RPMI7951 (cell line): ENCODE measurements at places on chromosomes 3 and 15. TPM values are rescaled to one million over a fixed set of nuclear protein-coding genes. Genes with fewer than 3 reads are reported as not detected.

- DNase-seq: peak; percentile 73
Observed at GRCh38 chr3:50347187-50347813, 1.8 kb upstream of the ZMYND10 start.

- peak; percentile 44 for DNase-seq
Observed at GRCh38 chr3:16390581-16390980, 122.9 kb downstream of the RFTN1 start.

- no peak for DNase-seq
Observed at GRCh38 chr3:195103623-195104022, 167.3 kb downstream of the XXYLT1 start.

- DNase-seq: no peak
Observed at GRCh38 chr15:101338502-101339057, 43.5 kb upstream of the SNRPA1 start.

GRCh38 chr3:168336276-168336675 lies 240.6 kb upstream of the GOLIM4 start:
- DNase-seq: no peak

GRCh38 chr3:25367025-25367424 lies 61.0 kb upstream of the RARB start:
- DNase-seq: no peak

DNA sequence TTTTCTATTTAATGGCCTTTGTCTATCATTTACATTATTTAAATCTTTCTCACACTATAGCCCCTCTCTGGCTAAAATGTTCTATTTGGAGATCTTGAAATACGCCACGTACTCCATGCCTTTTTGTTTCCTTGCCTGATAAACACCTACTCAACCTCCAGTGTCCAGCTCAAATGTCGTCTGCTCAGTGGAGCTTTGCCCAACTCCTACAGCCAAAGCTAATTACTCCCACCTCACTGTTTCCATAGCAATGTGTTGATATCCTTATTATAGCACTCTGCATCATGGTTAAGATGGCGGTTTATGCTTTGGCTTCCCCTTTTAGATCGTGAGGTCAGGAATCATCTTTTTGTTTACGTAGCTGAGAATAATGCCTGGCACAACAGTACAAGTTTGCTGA lies 55.9 kb downstream of the NGLY1 start:
- DNase-seq: no peak

DNA sequence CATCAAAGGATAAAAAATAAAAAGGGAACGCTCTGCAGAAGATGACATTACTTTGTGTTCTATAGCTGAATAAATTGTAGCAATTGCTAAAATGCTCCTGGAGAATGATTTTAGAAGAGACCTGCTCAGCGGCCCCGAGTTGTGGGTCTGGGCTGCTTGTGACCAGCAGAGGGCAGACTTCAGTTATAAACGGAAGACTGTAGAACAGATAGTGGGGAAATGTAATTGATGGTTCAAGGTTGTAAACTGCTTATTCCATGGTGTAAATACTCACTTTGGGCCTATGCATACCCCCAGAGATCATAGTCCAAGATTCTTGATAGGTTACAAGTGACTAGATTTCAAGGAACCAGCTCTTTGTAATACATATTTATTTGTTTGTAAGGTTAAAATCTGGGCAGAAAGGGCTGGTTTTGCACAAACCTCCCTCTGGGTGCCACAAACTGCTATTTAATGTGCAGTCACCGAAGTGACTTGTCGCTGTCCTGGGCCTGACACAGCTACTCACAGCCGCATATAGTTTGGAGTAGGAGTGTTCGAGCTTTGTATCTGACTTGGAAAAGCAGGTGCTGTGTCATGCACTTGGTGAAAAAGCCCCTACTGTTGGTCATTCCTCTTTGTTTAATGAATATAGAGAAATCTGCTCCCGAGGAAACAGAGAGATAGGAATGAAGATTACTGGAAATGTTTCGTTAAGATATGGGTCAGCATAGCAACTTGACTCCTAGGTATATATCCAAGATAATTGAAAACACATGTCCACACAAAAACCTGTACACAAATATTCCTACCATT lies 34.7 kb upstream of the NDUFB4 start:
- DNase-seq: peak; percentile 67

- DNase-seq: no peak
Observed at GRCh38 chr3:39315420-39315819, 14.1 kb upstream of the CCR8 start.

GRCh38 chr3:100040451-100041225 lies 73.7 kb downstream of the FILIP1L start:
- DNase-seq: peak; percentile 40

DNA sequence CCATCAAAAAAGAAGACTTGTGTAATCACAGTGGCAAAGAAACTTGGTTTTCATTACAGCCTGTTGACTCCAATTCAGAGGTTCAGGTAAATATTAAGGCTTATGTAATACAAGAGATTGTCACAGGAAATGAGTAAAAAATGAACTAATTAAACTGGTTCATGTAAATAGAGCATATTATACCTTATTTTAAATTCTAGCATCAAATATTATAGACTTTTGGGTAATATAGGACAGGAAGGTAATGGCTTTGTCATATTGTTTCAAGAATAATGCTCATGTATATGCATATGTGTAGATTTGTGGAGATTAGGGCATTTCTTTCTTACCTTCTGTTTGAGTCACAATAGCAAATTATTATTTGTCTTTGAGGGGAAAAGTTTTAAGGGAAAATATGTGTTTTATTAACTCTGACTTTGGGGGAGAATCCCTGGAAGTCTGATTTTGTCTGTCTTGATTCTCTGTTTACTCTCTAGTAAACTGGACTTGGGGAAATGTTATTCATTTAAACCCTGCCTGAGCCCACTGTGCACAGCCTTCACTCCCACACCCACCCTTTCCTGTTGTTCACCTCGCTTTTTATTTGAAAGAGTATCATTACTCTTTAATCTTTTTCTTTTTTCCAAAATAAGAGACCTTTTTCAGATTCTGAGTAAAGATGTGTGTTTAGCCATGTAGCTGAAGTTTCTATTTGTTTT lies 43.0 kb downstream of the RASA2 start:
- DNase-seq: no peak

- DNase-seq: no peak
Observed at GRCh38 chr3:130341882-130342281, 3.6 kb upstream of the COL6A5 start.

DNA sequence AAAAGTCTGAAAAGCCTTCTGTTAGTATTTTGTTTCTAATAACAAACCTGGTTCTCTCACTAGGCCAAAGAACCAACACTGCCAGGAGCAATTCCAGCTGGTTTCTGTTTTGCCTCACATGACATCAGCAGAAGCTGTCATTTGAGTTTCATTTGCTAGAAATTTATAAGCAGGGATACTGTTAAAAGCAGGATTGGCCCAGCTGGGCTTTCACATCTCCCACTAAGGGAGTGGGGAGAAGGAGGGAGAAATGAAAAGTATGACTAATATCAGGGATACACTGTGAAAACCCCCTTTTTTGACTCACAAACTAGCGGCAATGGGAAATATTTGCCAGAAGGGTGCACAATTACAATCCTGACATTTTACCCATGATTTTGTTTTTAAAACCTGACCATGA lies 5.3 kb downstream of the CCDC80 start:
- DNase-seq: peak; percentile 84

DNA sequence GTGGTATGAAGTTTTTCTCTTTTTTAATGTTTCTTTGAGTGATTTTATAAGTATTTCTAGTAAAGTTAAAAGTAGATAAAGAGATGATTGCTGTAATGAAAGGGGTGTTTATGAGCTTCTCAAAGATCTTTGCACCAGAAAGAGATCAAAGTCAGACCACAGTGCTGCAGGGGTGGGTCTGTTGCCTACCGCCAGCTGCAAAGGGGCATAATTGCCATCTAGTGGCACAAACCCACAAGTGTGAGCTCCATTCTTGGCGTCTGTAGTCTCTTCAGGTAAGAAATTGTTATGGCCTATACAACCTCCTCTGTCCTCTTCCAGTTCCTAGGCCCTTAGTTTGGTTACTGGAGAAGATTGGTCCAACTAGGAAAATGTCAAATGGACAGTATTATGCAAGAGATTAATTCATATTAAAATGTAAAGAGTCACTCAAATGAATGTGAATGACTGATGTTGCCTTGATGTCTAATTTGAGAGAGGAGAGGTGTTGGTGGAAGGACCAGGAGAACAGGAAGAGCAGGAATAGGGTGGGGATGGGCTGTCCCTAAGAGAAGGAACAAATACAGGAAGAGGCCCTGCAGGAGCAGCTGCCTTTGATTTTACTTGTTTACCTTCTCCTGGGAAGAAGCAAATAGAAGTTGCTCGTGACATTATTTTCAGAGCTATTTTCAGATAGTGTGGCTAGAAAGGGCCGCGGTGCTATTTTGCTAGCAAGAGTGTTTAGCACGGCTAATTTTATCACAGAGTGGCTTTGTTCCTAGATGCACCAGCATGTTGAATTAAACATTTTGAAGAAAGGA lies 53.0 kb upstream of the GSK3B start:
- no peak for DNase-seq

DNA sequence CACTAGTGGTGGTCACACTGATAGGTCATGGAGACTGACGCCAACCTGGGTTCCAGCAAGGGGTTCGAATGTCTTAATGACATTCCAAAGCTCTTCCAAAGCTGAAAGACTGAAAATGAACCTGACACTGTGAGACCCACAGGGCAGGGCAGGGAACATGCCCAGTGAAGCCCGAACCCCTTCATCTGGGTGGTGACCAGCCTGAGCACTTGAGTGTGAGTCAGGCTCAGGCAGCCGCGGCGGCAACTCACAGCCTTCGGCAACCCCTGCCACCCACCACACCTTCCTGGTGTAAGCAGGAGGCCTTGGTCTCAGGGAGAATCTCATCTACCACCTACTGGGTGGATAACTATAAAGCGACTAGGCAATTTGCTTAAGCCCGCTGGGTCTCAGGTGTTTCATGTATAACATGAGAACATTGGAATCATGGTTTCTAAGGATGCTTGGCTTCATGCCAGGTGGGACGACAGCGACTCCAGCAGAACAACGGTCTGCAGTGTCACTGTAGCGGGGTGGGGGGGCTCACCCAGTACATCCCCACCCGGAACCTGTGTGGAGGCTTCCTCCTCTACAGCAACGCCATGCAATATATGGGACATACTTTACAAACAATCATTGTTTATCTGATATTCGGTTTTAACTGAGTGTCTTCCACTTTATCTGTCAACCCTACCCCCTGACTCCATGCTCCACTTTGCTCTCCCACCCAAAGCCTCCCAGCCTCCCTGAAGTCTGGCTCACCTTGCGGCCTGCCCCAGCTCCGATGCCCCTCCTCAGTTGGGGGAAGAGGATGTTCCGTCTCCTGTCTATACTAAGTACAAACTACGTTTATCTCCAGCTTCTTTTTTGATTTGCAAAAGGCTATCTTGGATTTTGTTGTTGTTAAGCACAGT lies 125.0 kb upstream of the MEF2A start:
- DNase-seq: no peak

- no peak for DNase-seq
Observed at GRCh38 chr15:78937132-78937739, 7.6 kb downstream of the CTSH start.

- no peak for DNase-seq
Observed at GRCh38 chr15:100707229-100707628, 104.8 kb downstream of the ASB7 start.

- DNase-seq: no peak
Observed at GRCh38 chr3:125679258-125679657, 84.0 kb upstream of the OSBPL11 start.

DNA sequence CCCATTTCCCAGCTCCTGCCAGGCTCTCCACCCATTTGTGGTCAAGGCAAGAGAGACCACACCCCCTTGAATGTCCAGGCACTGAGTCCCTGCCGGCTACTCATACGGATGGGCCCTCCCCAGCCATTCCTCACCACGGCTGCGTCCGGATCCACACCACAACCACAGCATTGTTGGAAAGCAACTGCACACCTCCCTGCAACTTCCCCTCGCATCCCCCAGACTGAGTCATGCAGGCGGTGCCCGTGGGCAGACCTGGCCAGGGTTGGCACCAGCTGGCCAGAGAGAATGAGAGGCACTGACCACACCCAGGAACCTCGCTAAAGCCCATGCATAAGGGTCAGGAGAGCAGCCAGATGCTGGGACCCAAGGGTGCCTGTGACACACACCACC lies 30.5 kb downstream of the LOXL1 start:
- peak; percentile 100 for DNase-seq

DNA sequence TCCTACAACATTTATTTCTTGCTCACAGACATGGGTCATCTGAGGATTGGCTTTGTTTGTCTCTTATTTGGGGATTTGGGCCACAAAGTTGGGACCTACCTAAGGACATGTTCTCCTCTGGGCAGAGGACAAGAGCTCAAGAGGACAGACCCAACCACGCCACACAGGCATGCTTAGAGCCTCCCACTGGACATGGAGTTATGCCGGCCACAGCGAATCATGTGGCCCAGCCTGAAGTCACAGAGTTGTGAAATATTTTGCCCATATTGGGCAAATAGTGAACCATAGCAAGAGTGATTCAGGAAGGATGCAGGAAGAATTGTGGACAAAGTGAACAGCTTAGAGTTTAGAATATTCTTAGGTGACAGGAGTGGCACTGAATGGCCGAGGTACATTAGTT lies 9.9 kb downstream of the TRAK1 start:
- peak; percentile 65 for DNase-seq

- peak; percentile 89 for DNase-seq
Observed at GRCh38 chr3:158769952-158770740, 31.7 kb upstream of the MFSD1 start.

DNA sequence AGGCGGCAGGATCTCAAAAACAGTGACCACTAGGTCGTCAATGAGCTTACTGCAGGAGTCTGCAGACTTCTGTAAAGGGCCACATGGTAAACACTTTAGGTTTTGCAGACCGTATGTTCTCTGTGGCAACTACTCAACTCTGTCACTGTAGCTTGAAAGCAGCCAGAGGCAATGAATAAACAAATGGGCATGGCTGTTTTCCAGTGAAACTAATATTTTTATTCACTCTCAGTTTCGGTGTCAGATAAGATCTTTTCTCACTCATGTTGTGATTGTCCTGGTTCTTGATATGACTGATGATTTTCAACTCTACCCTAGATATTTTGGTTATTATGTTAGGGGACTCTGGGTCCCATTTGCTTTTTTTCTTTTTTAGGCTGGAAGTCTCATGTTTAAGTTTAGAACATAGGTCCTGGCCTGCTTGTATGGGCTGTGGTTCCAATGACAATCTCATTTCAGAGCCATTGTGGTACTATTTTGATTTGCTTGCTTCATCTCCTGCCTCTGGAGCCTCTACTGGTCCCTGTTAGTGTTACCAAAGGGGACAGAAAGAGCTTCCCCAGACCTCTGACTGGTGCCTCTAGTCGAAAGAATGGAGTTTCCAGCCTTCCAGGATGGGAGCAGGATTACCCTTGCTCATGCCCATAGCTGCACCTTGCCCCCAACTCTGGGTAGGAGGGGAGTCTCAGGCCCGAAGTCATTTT lies 222.0 kb downstream of the STT3B start:
- no peak for DNase-seq

GRCh38 chr3:30628901-30629590 lies 22.6 kb downstream of the TGFBR2 start:
- DNase-seq: peak; percentile 56

Gene ECT2
- 134 and 152 TPM in 2 replicates for total RNA-seq

Gene ITIH1
- total RNA-seq: not detected in 2 replicates

Gene ACSBG1
- 0.24 and 0.49 TPM in 2 replicates for total RNA-seq

Gene GOLGA6L7
- not detected in 2 replicates for total RNA-seq

Gene PRR23C
- not detected in 2 replicates for total RNA-seq

Gene GXYLT2
- 64.6 and 66.1 TPM in 2 replicates for total RNA-seq

Gene ANKDD1A
- total RNA-seq: 8.1 and 8.5 TPM in 2 replicates

Gene TRAIP
- 13.5 and 15.0 TPM in 2 replicates for total RNA-seq

Gene CKMT1B
- not detected in 2 replicates for total RNA-seq

Gene ZNF385D
- total RNA-seq: not detected in 2 replicates

Gene CSTA
- total RNA-seq: 0.72 and 0.78 TPM in 2 replicates
